ENCODE measurements at places on chromosomes 16 and 17. TPM values are rescaled to one million over a fixed set of nuclear protein-coding genes. Genes with fewer than 3 reads are reported as not detected.

TNFRSF12A gene
- 1.3 TPM for total RNA-seq

SPATA2L gene
- 16.4 TPM for total RNA-seq

- no peak for DNase-seq
Measured at GRCh38 chr17:77364381-77364911, 223.7 kb downstream of the SEC14L1 start.

GRCh38 chr17:29544066-29544465, 22.8 kb downstream of the ABHD15 start:
- no peak for DNase-seq

DPEP2 gene
- 122 TPM for total RNA-seq

CCL4L2 gene
- 1.2 TPM for total RNA-seq

- peak; percentile 44 for DNase-seq
Measured at GRCh38 chr17:43905985-43906852, 1.1 kb downstream of the MPP2 start.

DNA sequence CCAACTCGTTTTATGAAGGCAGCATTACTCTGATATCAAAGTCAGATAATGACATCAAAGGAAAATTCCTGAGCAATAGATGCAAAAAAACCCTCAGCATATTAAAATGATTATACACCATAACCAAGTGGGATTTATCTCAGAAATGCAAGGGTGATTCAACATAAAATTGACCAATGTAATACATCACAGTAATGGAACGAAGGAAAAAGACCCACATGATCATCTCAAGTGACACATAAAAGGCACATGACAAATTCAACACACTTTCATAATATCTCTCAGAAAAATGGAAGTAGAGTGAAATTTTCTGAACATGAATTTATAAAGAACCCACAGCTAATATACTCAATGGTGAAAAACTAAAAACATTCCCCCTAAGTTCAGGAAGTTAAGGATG, 118.8 kb downstream of the ITFG1 start:
- no peak for DNase-seq

GRCh38 chr17:62780951-62781350, 27.2 kb downstream of the MARCHF10 start:
- DNase-seq = no peak

DNA sequence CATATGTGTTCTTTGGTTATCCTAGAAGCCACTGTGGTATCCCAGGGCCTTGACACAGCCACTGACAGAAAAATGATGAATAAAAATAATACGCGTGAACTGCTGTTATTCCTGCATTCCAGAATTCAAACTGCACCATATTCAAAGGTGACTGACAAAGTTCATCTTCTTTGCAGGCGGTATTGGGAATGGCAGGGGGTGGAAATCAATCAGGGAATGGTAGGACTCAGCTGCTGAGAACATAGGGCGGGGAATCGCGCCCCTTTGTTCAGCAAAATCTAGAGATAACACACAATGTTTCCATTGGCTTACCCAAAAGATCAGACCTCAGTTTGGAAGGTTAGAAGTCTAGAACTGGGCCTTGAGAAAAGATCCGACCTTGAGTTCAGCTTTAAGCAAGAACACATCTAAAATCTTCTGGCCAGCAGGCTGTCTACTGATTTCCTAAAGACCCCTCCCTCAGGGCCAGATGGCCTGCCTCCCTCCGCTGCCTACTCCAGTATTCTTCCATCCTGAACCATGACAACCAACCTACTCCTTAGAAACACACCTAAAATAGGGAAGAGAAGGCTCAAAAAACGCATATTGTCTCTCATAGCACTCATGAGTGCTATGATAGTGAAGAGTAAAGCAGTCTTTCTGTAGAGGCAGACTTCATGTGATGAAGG, 34.1 kb downstream of the CDK5R1 start:
- no peak for DNase-seq

DNA sequence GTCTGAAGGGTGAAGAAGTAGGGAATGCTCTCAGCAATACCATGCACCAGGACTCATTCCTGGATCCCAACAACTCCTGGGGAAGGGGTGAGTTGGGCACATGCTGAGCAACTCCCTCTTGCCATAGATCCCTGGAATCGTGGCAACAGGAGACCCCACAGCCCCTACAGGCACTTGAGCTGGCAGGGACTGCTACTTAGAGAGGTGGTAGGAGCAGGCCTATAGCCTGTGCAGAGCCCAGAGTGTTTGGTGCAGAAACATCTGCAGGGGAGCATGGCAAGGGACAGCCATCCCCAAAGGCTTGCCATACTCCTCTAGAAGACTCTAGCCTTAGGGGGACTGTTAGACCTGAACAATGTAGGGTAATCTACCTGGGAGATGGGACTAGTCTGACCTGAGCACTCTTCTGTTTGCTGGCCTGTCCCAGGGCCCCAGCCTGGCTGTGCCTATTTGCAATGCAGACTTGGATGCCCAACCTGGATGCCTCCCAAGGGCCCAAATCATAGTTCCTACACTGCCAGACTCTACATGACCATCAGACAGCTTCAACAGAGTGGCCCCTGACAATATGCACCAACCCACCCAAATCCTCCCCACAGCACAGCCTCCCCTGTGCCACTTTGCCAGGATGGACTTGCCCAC, 568.6 kb upstream of the KIF2B start:
- DNase-seq = no peak

GRCh38 chr17:6867849-6868248, 36.3 kb upstream of the TEKT1 start:
- DNase-seq = no peak

CLEC19A gene
- total RNA-seq = not detected

CFAP97D1 gene
- not detected for total RNA-seq

DNA sequence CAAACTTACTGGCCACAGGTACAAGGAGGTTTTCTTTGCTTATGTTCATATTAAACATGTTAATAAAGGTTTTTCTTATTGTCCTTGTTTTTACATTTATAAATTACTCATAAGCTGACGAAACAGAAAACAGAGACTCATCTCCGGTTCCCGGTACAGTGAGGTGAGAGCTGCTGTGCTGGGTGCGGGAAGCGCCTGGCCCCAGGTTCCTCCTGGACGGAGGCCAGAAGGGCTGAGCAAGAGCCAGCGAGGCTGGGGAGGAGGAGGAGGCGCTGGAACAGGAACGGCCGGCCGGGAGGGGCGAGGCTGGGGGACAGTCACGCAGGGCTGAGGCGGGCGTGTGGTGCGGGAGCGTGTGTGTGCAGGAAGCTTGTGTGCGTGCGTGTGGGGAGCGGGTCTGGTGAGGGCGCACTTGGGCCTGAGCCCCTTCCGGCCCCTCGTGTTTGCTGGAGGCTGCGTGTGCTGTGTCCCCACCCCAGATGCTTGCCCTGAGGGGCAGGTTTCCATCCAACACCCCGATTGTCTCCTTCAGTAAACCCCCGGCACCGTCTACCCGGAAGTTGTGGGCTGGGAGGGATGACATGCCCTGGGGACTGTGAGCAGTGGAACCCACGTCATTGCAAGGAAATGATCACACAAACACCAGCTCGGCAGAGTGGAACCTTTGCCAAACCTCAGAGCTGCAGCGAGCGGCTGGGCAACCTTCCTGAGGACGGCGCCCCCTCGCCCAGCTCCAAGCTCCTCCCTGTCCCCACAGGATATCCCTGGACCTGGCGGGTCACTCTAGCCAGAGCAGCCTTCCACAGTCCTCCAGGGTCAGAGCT, 19.5 kb downstream of the CD7 start:
- DNase-seq = peak; percentile 97

- DNase-seq = no peak
Measured at GRCh38 chr17:40104594-40105486, 4.5 kb upstream of the NR1D1 start.

CHRNE gene
- 0.99 TPM for total RNA-seq
